Activated CD8-positive, alpha-beta memory T cell treated with anti-CD3 and anti-CD28 coated beads for 48 hours (primary cell): ENCODE measurements at places on chromosomes 11 and 22.

DNA sequence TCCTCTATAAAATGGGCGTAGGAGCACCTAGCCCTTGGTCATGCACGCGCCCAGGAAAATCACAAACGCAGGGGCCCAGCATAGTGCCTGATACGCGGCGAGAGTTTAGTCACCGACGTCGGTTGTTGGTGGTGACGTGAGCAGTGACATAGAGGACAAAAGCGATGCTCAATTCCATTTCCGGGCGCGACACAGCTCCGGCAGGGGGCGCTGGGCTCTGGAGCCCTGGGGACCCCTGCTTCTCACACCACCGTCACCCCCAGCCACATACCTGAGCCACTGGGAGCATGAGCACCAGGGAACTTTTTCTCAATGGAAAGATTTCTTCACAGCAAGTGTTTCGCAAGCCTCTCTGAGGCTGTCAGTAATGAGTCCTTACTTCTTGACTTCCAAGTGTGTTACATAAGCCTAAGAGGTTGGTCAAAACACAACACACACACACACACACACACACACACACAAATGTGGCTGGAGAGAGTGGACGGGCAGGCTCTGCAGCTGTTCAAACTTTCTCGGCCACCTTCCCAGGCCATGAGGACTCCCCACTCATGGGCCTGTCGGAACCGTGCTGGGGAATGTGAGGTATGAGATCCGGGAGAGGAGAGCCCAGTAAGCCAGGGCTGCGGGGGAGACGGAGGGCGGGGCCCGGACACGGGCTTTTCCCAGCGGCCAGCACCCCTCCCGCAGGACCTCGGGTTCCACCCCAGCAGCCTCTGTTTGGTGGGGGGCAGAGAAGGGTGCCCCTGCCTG lies 36.9 kb upstream of the LINC01488 start:
- DNase-seq: no peak

GRCh38 chr11:116857936-116858335 lies 20.5 kb upstream of the APOA1 start:
- no peak for DNase-seq

- DNase-seq: no peak
These were observed 14.3 kb upstream of the SYVN1 start for GRCh38 chr11:65148657-65149056.

- no peak for DNase-seq
These were observed 7.5 kb downstream of the SGSM3 start for GRCh38 chr22:40377931-40378330.

GRCh38 chr11:11449327-11449726 lies 96.3 kb upstream of the CSNK2A3 start:
- no peak for DNase-seq

GRCh38 chr11:119995730-119996491 lies 142.0 kb downstream of the TRIM29 start:
- DNase-seq: no peak

DNA sequence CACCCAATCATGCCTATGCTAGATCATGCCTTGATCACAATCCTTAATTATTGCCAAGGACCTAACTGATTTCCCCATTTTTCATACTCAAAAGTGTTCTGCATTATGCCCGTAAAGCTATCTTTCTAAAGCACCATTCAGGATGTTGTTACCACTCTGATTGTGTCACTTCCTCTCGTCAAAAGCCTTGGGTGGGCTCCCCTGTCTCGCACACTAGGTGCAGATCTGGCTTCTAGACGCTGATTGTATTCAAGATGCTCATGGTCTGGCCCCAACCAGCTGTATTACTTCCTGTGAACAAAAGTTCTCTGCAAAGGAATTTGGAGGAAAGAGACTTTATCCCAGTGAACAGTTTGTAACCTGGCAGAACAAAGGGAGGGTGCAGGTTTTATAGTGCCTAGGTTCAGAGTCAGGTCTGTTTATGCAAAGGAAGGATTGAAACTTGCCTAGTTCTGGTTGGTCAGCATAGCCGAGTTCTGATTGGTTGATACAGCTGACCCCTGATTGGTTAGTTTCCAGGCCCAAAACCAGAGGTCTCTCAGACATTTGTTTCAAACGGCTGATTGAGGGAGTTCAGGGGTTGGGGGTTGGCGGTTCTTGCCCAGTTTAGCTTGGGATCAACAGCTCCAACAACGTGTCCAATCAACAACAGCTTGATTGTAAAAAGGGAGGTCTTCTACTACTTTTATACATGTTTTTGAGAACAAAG lies 25.4 kb downstream of the ATG13 start:
- no peak for DNase-seq

DNA sequence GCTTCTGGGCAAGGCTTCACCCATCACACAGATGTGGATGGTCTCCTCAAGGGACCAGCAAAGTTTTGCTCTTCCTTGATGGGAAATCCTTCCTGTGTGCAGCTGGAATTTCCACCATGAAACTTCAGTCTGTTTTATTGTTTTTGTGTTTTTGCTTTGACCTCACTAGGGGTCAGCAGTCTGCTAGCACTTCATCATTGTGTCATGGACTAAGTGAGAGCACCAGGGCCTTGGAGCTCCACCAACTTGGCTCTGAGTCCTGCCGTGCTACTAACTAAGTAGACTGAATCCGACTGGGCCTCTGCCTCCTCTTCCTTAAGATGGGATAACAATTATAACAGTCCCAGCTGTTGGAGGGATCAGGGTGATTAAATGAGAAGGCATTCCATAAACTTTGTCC lies 305.8 kb upstream of the NCAM1 start:
- no peak for DNase-seq

- DNase-seq: no peak
These were observed 20.9 kb upstream of the TMPRSS4 start for GRCh38 chr11:118055966-118056365.

DNA sequence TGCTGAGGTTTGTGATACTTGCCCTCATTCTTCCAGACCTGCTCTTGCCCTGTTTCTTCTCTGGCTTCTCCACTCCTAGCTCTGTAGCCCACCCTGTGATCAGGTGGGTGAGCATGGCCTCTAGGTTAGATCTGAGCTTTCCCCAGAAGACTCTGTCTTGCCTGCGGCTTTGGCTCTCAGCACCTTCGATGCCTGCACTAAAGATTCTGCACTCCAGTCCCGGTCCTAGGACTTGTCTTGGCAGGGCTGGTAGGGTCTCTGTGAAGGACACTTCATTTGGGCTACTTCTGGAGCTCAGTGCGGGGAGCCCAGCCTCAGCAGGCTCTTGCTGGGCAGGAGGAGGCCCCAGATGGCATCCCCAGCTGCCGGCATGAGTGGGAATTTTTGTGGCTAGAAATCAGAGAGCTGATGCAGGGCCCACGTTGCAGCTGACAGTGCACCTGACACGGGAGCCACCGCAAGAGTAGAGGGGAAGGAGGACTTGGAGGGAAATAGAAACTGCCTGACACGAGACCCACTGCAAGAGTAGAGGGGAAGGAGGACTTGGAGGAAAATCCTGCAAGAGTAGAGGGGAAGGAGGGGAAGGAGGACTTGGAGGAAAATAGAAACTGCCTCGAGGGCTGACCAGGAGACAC lies 226.9 kb upstream of the B3GAT1 start:
- no peak for DNase-seq

- DNase-seq: no peak
These were observed 26.0 kb downstream of the KBTBD3 start for GRCh38 chr11:106051103-106051502.

DNA sequence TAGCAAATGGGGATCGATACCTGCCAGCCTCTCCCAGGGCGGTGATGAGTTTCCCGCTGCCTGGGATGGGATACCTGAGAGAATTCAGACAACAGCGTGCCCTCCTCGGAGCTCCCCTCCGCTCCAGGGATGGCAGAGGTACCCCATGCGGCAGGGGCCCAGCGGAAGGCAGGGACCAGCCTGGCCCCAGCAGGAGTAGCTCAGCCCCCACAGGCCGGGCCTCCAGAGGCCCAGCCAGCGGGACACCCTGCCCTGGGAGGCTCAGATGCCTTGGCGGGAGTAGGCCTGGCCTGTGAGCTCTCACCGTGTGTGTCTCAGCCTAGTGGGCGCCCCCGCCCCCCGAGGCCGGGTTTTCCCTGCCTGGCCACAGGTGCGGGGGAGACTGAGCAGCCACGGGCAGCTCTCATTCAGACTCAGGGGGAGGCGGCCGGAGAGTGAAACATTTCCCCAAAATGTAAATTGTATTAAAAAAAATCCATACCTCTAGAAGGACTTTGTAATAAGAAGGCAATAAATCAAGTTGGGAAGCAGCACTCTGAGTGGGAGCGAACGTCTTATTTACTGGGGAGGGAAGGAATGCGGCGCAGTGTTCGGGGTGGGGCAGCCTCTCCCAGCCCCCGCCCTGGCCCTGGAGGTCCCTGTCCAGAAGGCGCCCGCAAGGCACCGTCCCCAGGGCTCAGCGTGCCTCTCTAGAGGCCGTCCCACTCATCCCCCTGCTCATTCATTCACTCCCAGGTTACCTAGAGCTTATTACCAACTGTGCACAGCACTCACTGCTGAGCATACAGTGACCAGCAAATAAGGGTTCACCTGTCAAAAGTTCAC lies 888.0 kb downstream of the BRD1 start:
- DNase-seq: no peak

- no peak for DNase-seq
These were observed 773 bp upstream of the PATL1 start for GRCh38 chr11:59669611-59670009.

DNA sequence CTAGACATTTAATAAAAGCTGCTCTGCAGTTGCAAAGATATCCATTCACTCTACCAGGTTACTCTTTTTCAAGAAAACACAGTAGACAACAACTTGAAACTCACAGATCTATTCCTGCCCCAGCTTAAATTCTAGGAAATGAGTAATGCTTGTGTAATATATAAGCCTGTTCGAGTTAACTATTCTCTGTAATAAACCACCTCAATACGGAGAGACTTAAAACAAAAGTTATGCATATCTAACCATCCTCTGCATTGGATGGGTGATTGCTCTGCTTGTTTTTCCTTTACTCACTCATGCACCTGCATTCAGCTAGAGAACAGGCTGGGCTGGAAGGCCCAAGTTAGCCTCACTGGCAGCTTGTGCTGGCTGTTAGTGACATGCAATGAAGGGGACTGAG lies 13.3 kb downstream of the LRRC4C start:
- DNase-seq: no peak

DNA sequence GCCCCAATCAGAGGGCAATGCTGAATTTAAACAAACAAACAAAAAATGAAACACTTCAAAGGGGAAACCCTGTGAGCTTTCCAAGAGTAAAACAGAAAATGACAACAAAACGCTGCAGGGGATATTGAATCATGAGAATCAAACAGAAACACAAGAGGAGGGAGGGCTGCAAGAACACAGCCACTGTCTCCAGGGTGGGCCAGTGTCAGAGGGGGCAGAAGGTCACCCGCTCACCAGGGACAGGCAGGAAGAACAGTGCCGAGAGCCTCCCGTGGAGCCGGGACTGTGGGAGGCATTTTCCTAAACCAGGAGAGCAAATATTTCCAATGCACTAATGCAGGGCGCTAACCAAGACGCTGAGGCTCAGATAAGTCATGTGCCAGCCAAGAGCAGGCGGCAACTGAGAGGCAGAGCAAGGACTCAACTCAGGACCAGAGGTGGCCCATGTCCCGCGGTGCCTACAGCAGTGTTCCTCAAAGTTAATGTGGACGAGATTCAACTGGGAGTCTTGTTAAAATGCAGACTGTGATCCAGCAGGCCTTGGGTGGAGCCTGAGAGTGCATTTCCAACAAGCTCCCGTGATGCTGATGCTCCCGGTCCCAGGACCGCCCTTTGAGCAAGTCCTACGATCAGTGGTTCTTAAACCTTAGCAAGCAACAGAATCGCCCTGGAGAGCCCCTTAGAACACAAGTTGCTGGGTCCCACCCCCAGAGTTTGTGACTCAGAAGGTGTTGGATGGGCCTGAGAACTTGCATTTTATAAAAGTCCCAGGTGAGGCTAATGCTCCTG lies 197.2 kb downstream of the TENM4 start:
- no peak for DNase-seq

- no peak for DNase-seq
These were observed 138.1 kb downstream of the SHANK2 start for GRCh38 chr11:71114124-71114851.

GRCh38 chr22:33057363-33057995 lies 702 bp downstream of the SYN3 start:
- no peak for DNase-seq
